Renal cortex interstitium (tissue), 15 donors: ENCODE measurements at places on chromosomes 16 and 17. TPM values are rescaled to one million over a fixed set of nuclear protein-coding genes. Genes with fewer than 3 reads are reported as not detected.

Gene UNK
- polyA plus RNA-seq = 42.4 TPM

Gene SDK2
- 9.2 TPM for polyA plus RNA-seq

Gene EVPLL
- 0.75 TPM for polyA plus RNA-seq

Gene OR4D1
- polyA plus RNA-seq = not detected

Gene HOXB1
- 0.91 TPM for polyA plus RNA-seq

Gene KCNH4
- 0.03 TPM for polyA plus RNA-seq

Gene DNASE1L2
- polyA plus RNA-seq = 1.4 TPM

GRCh38 chr16:88084881-88085280 is 133.6 kb downstream of the BANP start:
- no peak for DNase-seq

DNA sequence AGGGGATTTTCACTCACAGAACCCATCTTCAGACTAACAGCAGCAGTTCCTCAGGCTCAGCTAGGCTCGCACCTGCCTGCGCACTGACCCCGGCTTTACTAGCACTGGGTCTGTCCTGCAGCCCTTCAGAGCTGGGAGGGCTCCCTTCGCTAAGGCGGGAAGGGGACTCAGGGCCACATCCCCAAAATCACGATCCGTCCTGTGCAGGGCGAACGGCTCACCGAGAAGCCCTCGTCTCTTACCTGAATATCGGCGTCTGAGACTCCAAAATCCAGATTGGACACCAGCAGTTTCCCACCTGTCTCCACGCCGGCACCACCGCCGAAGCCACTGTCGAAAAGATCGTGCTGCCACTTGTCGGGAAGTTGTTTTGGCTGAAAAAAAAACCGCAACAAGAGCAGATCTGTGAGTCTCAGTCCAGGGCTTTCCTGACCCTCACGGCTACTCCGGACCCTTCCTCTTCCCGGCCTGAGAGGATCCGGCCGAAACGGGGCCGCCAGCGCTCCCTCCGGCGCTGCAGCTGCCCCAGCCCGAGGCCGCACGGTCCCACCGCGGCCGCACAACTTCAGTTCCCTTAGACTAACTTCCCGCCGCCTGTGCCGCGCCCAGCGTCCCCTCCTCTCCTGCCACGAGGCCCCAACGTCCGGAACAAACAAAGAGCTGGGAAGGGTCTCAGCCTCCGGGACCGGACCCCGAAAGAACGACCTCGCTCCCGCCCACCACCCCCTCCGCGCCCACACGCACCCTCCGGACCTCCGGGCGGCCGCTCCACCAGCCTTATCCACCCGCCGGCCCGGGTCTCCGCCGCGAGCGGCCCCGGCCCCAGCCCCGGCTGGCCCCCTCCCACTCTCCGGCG is 711 bp downstream of the ALYREF start:
- no peak for DNase-seq

DNA sequence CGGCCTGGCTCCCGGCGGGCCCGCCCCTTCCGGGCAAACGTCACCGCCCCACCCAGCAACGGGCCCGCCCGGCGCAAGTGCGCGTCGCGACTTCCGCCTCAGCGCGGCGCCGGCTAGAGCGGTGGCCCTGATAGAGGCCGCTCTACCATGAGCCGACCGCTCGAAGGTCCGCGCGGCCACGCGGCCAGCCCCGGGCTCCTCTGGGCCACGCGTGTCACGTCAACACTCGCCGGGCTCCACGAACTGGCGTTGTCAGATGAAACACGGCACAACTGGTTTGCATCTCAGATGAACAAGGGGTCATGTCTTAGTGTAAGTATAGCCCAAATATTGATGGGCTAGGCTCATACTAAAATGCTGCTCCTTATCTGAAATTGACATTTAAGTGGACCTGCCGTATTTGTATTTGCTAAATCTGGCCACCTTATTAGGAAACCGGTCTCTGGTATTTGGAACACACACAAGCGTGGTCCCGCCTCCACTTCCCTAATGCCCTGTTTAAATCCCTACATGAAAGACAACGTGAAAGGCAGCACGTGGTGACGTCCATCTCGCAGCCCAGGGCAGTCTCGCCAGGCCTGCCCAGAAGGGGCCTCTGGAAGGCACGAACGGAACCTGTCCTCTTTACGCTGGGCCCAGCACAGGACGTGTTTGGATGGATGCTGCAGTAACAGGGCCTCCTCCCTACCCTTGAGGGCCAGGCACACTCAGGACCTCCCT is at the start of gene ZNF598:
Gene ZNF598, minus strand, starts transcription at position 31 of the 720 bp plus-strand sequence.
- DNase-seq = no peak

DNA sequence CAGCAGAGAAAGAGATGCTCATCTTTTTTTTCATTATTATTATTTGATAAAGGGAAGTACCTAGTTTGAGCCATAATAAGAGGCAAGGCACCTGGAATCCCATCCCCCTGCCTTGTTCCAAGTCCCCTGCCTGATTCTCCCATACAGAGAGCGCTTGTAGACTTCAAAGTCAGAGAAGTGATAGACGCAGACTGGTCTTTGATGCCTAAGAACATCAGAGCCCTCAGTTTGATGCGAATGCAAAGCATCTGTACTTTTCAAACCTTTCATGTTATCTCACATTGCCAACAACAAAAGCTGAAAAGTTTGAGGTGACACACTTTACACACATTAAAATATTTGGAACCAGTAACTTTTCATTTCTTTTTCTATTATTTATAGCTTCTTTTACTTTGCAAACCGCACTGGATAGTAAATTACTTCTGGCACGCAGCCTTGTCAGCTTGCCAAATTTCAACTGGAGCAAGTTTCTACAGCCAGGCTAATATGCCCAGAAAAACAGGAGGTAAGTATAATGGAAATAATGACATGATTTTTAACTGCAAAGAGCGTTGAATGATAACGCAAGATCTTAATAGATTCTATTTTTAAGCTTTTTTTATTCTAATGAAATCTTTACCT is 5.9 kb upstream of the UTP6 start:
- peak; percentile 23 for DNase-seq

GRCh38 chr16:79408355-79408754 is 192.2 kb downstream of the MAF start:
- no peak for DNase-seq

DNA sequence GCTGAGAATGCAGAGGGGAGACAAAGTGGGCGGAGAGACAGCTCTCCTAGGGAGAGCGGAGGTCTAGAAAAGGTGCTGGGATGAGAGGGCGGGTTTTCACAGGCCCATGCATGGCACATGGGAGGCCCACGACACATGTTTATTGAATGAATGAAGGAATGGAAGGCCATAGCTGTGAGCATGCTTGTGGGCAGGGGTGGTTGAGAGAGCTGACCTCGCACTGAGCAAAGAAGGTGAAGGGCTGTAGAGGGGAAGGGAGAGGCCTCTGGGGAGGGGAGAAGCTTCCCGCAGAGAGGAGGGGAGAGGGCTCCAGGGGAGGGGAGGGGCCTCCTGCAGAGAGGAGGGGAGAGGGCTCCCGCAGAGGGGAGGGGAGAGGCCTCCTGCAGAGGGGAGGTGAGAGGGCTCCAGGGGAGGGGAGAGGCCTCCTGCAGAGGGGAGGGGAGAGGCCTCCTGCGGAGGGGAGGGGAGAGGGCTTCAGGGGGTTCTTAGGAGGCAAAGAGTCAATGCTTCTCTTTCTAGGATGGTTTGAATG is 27.3 kb downstream of the SDK2 start:
- DNase-seq = no peak

- DNase-seq = no peak
Measured at GRCh38 chr16:66428682-66429251, 1.7 kb downstream of the BEAN1 start.

DNA sequence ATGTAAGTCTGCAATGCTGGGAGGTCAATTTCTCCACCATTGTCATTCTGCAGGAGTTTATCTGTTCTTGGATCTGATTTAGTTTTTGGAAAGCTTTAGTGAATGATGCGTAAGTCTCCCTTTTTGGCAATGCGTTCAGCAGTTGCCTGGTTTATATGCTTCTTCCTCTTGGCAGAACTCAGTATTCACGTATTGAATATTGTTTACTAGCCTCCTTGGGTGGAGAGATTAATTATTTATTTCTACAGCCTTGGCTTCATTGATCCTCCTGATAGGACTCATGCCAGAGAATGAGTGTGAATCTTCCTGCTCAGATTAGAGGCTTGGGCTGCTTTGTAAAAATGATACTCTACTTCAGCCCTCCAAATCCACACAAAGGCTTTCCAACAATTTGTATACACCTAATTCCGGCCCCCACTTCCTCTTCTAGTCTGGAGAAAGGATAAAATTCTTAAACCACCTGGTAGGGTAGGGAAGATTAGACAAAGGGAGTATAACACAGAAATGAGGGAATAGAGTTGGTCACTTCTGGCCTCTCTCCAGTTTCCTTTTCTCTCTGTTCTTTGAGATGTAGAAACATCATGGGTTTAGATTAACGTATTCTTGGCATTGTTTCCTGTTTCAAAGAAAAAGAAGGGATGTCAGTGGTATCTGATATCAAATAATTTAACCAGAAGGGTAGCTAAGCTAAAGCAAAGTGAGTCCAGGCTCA is 929.8 kb downstream of the KCNJ2 start:
- no peak for DNase-seq

DNA sequence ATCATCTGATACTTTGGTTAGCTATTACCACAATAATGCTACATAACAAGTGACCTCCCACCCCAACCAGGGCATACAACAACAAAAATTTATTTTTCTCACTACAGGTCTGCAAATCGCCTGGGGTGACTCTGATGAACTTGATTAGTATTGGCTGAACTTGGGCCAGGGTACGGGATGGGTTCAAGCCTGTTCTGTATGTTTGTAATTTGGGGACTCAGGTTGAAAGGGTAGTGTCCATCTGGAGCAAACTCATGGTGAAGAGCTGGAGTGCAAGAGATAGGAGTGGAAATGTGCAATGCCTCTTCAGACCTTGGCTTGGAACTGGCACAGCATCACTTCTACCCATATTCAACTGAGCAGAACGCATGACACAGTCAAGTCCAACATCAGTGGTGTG is 16.3 kb upstream of the NKD1 start:
- no peak for DNase-seq

- no peak for DNase-seq
Measured at GRCh38 chr17:12599186-12599920, 66.3 kb upstream of the MYOCD start.

- DNase-seq = no peak
Measured at GRCh38 chr16:82681592-82681991, 54.8 kb downstream of the CDH13 start.

GRCh38 chr16:66746682-66747081 is 4.7 kb downstream of the DYNC1LI2 start:
- no peak for DNase-seq

DNA sequence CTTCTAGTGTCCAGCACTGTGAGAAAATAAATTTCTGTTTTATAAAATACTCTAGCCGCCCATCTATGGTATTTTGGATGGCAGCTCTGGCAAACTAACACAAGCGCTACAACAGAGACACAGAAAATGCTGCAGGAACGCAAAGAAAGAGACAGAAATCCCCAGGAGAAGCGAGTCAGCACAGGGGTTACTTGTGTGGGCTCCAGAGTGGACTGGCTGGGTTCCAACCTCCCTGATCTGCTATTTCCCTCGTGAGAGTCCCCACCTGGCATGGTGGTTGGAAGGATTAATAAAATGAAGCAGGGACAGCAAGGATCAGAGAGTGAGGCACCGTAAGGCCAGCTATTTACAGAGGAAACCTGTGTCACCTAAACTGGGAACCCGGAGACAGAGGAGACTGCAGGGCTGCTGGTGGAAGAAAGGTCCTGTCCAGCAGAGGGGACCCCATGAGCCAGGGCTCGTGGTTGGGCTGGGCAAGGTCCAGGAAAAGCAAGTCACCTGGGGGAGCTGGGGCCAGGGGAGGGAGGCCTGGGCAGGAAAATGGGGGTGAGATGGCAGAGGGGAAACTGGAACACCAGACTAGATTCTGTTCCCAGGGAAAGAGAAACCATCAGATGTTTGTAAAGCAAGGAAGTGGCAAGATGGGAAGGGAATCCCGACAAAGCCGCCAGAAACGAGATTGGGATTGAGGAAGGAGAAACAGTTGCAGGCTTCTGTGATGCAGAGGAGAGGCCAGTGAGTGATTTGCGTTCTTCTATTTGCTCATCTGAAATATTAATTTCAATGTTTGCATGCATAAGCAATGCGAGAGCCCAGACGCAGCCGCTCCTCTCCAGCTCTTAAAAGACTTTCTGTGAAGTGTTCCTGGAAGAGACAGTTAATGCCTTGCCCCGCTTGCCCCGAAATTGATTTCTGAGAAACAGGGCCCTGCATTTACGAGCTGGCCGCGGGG is 63.0 kb upstream of the TEKT3 start:
- no peak for DNase-seq

DNA sequence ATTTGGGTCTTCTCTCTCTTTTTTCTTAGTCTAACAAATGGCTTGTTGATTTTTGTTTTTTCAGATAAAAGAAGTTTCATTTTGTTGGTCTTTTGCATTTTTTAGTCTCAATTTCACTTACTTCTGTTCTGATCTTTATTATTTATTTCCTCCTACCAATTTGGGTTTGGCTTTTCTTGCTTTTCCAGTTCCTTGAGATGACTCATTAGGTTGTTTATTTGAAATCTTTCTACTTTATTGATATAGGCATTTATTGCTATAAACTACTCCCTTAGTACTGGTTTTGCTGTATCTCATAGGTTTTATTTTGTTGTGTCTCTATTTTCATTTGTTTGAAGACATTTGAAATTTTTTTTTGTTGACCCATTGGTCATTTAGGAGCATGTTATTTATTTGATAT is 152.2 kb upstream of the MPHOSPH6 start:
- DNase-seq = no peak

DNA sequence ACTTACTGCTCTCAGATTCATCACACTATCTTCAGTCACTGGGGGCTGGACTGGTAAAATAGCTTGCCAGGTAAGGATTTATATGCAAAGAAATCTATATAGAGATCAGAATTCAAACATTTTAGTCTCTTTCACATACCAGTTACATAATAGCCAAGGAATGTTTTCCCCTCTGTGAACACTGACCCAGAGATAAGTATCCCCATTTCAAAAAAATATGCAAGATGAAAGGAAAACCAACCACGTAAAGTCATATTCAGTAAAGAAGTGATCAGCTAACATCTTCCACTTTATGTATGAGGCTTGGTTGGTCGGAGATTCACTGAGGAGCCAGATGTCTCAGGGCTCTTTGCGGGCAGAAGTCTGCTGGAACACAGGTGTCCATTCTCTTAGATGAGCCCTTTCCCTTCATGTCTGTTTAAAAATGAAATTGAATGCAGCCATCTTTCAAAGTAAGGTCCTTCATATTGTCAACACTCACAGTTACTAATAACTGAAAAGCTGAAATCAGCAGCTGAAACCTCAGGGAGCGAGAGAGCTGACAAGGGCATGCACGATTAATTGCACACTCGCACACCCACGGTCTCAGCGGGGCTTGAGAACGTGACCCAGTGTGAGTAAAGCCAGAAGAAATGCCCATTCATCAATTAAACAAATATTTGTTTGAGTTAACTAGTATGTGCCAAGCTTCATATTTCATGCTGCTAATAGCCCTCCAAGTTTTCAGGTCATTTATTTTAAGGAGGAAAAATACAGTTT is 161.2 kb downstream of the MRTFB start:
- no peak for DNase-seq
